Stimulated activated CD4-positive, alpha-beta T cell treated with anti-CD3 and anti-CD28 coated beads, Interleukin-12 subunit alpha, Interleukin-12 subunit beta, amount 100 ng/mL, for 4 hours (primary cell): ENCODE measurements at places on chromosomes 1 and 21.

GRCh38 chr1:158037008-158037865, 43.8 kb downstream of the KIRREL1 start:
- DNase-seq, result no peak

GRCh38 chr21:38798481-38798882, 7.2 kb upstream of the ETS2 start:
- DNase-seq, result no peak

- DNase-seq, result no peak
Observed at GRCh38 chr21:33871171-33871570, 44.4 kb downstream of the ATP5PO start.

GRCh38 chr21:24160528-24160927, 1446.8 kb downstream of the MRPL39 start:
- no peak for DNase-seq

DNA sequence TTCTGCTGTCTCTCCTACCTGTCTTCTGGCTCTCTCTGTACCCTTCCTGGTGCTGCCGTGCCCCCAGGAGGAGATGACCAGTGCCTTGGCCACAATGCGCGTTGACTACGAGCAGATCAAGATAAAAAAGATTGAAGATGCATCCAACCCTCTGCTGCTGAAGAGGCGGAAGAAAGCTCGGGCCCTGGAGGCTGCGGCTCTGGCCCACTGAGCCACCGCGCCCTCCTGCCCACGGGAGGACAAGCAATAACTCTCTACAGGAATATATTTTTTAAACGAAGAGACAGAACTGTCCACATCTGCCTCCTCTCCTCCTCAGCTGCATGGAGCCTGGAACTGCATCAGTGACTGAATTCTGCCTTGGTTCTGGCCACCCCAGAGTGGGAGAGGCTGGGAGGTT, 38.1 kb upstream of the IL19 start:
- no peak for DNase-seq

DNA sequence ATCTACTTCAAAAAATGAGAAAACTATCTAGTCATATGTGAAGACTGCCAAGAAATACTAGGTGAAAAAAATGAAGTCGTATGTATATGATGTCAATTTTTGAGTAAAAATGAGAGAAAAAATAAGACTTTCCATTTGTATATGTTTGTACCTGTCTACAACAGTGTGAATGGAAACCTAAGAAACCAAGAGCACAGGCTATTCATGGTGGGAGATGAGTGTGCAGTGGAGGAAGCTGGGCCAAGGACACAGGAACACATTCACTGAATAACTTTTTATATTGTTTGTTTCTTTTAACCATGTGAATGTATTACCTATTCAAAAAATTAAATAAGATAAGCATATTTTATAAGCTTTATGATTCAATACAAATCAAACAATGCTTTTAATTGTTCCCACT, 67.0 kb downstream of the ERO1B start:
- no peak for DNase-seq

DNA sequence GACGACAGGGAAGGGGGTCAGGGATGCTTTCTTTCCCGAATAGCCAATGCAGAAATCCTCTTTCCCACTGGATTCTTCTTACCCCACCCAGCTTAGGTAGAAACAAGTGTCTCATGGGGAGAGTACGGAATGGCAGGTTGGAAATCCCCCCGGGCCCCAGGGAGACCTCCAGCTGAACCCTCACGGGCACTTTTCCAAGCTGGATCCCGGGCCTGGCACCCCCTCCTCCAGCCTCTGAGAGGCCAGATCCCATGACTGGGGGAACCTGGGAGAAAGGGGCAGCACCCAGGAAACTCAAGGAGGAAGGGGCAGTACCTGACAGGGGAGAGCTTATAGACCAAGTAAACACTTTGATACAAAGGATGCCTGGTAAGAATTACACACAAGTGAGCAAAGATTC, 1.3 kb downstream of the PKP1 start:
- DNase-seq, result no peak

GRCh38 chr21:39381009-39381408, 32.1 kb upstream of the HMGN1 start:
- DNase-seq, result no peak

DNA sequence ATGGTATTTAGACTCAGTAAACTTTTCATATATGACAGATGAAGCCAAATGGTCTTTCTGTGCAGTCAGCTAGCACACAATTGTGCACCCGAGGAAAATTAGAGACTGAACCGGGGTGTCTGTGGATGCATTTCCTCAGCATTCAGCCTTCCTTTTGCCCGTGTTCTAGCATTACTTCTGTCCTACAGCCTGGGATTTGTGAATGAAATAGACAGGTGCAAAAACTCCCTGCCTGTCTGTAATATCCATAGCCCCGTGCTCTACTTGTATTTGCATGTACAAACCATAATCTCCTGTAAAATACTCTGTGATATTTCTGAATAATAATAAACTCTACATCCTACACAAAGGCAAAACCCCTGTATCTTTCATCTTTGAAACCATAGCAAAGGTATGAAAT, 64.8 kb upstream of the LGALS8 start:
- no peak for DNase-seq

DNA sequence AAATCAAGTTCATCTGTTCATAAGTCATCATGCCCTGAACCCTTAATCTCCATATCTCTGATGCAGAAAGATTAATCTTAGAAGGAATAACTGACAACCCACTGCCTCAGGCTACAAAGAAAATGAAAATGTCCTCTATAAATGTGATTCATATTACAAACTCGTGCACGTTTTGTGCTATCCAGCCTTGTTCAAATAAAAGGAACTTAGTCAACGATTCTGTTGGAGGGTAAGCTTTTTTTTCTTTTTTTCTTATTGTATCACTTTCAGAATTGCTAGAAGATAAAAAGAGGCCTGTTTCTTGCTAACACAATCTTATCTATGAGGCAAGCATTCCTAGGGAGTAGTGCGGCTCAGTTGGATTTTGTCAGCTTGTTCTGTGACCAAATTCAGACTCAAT, 228.4 kb downstream of the TM2D1 start:
- no peak for DNase-seq

GRCh38 chr1:47951026-47951425, 46.2 kb downstream of the TRABD2B start:
- no peak for DNase-seq

DNA sequence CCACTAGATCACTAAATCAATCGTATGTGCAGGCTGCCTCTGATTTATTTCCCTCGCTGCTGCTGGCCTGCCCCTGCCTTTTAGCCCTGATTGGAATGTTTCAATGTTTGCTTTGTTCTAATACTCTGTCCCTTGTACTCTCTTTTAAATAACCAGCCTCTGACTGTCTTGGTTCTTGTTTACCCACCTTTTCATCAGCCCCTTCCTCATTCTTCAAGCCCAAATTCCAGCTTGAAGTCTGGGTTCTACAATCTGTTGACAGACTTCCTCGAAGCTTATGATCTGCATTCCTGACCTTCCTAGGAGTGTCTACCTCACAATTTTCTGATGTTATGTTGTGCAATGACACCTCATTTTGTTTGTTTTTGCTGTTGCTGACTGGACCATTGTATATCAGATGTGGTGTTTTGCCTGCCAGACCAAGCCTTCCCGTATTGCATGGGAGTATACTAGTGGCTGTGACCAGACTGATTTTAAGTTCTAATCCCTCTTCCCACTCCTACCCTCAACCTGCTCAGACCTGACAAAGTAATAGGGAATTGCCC, 46.6 kb upstream of the APOBEC4 start:
- no peak for DNase-seq

DNA sequence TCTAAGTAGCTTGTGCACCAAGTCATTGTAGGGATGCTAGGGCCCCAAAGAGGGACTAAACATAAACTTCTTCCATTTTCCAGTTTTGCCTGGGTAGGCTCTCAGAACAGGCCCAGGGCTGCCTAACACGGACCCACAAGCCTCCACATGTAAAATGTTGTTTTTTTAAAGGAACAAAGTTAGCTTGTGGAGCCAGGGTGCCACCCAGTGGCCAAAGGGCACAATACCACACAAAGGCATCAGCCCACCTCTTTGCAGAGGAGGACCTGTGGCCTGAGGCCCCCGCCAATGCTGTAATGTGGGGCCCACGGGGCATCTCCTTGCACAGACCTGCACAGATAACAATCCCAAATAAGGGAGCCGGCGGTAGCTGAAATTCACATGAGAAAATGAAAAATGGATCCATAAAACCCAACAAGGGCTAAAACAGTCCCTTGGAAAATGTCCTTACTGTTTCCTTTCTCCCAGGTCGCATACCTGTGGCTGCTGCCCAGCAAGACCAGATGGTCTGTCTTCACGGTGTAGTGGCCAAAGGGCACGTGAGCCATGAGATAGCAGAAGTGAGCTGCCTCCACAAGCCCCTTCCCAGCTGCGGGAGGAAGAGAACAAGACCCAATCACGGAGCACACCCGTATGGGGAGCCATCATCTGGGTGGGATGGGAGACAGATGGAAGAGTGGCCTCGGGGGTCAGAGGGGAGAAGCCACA, 23.8 kb downstream of the SEC16B start:
- no peak for DNase-seq

DNA sequence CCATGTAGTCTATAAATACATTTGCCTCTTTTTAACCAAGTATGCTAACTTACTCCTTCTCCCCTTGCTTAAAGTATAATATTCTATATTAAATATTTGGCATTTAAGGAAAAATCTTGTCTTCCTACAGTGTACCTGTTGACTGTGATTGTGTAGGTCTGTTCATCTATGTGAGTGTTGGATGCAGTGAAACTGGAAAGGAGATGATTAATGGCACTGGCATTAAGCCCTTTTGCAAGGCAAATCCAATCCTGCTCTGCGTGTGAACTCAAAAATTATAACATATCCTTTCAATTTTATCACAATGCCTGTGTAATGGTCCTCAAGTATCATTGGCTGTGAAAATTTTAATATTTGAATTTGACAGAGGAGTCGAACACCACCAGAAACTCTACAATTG, 565.0 kb downstream of the KCNT2 start:
- DNase-seq, result no peak

GRCh38 chr1:178575611-178576361, 62.9 kb downstream of the TEX35 start:
- no peak for DNase-seq

DNA sequence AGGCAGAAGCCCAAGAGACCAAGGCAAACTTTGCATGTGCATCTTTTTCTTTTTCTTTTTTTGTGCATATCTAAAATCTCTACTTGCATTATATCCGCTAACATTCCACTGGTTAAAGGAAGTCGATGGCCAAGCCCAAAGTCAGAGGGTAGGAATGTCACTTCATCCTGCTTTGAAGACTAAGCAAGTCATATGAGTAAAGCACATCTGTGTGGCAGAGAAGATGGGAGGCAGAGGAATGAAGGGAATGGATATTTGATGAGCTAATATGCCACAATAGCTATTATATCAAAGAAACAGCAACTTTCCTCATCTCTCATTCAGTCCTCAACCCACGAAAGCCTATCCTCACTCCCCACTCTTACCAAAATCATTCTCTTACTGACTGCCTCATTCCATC, 59.3 kb downstream of the RNF220 start:
- no peak for DNase-seq

- no peak for DNase-seq
Observed at GRCh38 chr1:78839704-78840277, 166.7 kb downstream of the ADGRL4 start.

GRCh38 chr1:29939079-29939478, 702.8 kb downstream of the PTPRU start:
- DNase-seq, result no peak

GRCh38 chr1:186231861-186232436, 143.1 kb downstream of the TPR start:
- DNase-seq, result no peak

DNA sequence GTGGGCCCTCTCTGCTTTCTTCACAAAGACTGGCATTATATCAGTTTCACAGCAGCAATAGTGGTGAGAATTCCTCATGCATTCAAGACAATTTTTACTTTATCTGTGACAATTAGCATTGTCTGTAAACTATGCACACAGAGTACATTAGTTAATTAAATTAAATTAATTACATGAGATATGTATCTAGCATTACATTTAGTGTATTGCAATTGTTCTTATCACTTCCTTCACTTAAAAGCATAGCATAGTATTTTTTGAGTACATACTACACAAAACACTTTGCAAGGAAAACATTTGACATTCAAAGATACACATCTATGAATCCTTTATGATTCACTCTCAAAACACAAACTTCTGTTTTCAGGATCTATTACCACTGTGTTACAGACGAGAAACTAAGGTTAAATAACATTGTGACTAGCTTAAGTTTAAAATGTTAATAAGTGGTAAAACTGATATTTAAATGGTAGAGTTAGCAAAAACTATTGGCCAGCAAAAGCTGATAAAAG, 1542.6 kb downstream of the PLA2G4A start:
- no peak for DNase-seq

DNA sequence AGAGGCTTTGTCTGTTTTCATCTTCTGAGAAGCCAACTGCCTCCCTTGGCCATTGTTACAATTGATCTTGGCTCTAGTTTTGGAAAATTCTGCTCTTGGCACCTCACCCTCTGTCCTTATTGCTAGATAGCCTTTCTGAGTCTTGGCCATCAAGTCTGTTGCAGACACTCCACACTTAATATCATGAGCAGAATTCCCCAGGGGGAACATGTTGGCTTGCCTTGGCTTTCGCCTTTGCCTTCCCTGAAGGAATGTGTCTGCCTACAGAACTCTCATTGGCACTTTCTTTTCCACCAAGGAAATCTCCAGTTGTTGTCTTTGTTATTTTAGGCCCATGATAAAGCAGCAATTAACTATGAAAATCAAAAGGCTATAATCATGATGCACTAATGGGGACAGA, 42.7 kb upstream of the LDLRAP1 start:
- no peak for DNase-seq

DNA sequence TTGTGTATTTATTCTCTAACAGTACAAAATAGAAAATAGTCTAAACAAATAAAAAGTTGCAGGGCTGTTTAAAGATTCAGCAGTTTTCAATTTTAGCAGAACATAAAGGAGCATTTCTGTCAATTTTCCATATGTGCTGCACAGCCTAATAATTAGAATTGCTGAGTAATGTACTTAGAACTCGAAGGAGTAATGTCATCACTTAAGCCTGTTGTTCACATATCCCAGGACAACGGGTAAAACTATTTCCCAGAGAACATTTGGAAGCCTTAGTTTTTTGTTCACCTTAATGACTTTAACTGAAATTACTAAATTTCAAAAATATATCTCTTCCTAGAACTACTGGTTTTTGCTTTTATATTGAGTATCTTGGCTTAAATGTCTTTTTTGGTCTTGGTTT, 81.6 kb downstream of the ZP4 start:
- no peak for DNase-seq

GRCh38 chr1:53956308-53957168, 10.4 kb downstream of the LRRC42 start:
- no peak for DNase-seq

- DNase-seq, result peak; percentile 12
Observed at GRCh38 chr1:169546087-169546995, 39.9 kb downstream of the F5 start.

DNA sequence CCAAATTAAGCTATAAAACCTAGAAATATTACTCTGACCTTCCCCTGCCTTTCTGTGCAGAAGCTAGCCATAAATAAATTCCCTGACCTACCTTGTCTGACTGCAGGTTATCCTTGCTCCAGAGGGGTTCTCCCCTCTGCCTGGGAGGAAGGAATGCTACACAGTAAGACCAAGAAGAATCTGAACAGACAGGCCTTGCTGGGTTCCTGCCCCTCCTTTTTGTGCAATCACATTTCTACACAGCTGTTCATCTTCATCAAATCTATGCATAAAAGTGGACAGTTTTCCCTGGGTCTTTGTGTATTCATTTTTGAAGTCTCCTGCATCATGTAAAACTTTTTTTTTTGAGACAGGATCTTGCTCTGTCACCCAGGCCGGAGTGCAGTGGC, 50.6 kb downstream of the DNTTIP2 start:
- no peak for DNase-seq

- DNase-seq, result no peak
Observed at GRCh38 chr1:220389634-220390033, 117.4 kb upstream of the RAB3GAP2 start.
